ENCODE measurements at places on chromosomes 4 and X.

DNA sequence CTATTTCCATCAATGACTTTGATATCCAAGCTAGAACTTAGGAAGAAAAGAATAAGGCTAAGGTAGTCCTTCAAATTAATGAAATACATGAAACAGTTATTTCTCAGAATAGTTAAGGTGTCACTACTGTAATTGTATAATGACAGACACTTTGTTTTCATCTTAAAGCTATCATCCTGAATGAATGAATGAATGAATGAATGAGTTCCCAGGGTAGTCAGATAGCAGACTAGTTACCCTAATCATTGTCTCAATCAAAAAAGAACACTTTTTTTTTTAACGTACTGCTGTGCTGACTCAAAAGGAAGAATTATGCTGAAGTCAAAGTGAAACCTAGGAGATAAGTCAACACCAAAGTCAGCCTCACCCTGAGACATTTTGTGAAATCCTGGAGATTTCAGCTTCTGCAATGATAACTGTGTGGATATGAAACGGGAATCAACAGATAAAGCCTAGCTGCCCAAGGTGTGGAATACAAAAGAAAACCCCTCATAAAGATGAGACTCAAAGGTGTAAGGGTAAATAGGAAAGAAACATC, 68.3 kb upstream of the CNKSR2 start:
- DNase-seq, result no peak

GRCh38 chrX:4994855-4995254, 1233.8 kb downstream of the NLGN4X start:
- DNase-seq, result no peak

DNA sequence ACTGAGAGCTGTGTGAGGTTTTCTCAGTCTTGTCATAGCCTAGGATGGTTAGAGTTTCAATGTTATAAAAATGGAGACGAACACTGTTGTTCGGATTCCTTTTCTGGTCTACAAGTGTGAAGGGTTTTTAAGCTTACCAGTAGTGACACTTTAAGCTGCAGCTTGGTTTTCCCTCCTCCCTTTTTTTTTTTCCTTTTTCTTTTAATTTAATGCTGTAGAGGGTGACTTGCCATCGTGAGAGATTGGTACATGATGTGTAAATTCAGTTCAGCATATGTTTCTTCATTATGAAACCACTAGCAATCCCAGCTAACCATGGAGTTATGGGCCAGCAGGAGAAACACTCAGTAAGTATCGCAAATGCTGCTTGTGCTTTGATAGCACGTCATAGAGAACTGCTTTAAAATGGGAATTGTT, 165.0 kb downstream of the RAPGEF2 start:
- DNase-seq, result no peak

GRCh38 chrX:12115377-12115776, 22.9 kb upstream of the FRMPD4 start:
- no peak for DNase-seq

- no peak for DNase-seq
These were observed 83.4 kb upstream of the MID1IP1 start for GRCh38 chrX:38717871-38718270.

- no peak for DNase-seq
These were observed 79.8 kb upstream of the LANCL3 start for GRCh38 chrX:37491686-37492085.

DNA sequence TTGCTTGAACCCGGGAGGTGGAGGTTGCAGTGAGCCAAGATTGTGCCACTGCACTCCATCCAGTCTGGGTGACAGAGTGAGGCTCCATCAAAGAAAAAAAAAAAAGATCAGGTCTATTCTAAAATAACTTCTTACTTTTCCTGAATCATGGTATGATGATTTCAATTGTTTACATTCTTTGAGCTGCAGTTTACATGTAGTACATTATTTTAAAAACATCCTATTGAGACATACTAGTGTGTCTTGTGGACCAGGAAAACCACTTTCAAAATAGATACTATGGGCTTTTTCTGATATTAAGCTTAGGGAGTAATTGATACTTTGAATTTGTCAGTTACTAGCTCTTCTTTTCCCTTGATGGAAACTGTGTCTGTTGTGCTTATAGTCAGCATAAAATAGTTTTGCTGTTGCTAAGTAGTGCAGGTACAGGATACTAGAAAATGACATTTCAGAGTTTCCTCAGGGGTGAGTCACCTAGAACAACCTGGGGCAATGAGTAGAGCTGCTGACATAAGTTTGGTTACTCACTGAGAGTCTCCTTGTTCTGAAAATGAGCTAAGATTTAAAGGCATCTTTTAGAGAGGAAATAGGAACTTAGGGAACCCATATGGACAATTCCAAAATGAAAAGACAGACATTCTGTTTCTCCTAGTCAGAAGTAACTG, 53.2 kb upstream of the C4orf54 start:
- DNase-seq, result no peak

DNA sequence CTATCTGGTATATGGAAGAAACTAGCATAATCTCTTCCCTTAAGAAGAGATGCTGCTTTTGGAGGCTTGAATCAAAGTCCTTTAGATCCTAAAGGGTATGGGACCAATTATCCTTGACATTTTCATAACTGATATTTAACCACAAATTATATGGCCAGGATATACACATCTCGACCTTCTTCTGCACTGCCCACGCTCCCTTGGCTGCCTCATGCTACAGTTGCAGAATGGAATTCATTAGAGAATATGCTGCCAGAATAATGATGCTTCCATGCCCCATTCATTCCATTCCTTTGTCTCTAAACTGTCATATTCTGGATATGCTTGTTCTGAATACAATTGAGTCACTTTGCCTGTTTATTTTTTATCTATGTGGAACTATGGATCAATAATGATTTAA, 157.1 kb upstream of the PACRGL start:
- no peak for DNase-seq

DNA sequence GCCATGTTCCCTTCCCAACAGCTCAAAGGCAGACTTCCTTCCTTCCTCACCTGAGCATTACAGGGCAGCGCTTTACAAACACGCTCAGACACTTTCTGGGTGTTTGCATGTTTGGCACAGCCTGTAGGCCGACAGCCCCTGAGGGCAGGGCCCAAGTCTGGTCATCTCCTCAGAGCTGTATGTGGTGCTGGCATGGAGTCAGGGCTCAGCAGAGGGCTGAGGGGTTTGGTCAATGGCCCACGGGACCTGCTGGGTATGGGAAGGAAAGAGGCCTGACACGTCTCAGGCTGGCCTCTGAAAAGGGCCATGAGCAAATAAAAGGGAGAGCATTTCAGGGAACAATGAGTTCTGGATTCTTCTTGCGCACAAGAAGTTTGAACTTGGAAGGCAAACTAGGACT, 73.8 kb upstream of the MAP3K15 start:
- DNase-seq, result no peak

All from activated T-helper 1 cell treated with anti-CD3 and anti-CD28 coated beads, Interleukin-2, amount 50 U/mL, for 16 hours (primary cell).